Activated T-cell treated with anti-CD3 and anti-CD28 coated beads for 1 hour (primary cell): ENCODE measurements at places on chromosomes 7 and 10.

GRCh38 chr7:117848941-117849340 is 24.3 kb downstream of the CTTNBP2 start:
- no peak for DNase-seq

- DNase-seq = no peak
These were observed 7.9 kb downstream of the LAT2 start for GRCh38 chr7:74217455-74218342.

DNA sequence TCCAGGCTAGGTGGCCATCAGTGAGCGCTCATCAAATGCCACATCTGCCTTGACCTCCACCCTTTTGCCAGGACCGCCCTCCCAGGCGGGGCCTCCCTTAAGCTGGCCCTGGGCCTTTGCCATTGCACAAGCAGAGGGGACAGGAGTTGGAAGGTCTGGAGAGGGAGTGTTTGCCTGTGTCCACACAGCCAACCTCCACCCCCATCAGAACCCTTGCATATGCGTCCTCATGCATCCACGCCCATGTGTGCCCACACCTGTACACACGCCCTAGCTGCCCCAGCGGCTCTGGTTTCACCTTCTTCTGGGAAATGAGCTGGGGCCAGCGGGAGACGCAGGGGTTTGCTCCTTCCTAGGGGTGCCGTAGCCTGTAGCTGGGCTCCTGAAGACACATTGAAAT is 64.0 kb downstream of the NEURL1 start:
- DNase-seq = no peak

- DNase-seq = no peak
These were observed 408.8 kb upstream of the SEMA3C start for GRCh38 chr7:81327468-81328266.

GRCh38 chr10:124725791-124726190 is 18.4 kb downstream of the FAM53B start:
- DNase-seq = no peak
